ENCODE measurements at places on chromosomes 16 and 17.
A peak's percentile ranks its signal among the peaks of the same experiment; 100 is the strongest.

DNA sequence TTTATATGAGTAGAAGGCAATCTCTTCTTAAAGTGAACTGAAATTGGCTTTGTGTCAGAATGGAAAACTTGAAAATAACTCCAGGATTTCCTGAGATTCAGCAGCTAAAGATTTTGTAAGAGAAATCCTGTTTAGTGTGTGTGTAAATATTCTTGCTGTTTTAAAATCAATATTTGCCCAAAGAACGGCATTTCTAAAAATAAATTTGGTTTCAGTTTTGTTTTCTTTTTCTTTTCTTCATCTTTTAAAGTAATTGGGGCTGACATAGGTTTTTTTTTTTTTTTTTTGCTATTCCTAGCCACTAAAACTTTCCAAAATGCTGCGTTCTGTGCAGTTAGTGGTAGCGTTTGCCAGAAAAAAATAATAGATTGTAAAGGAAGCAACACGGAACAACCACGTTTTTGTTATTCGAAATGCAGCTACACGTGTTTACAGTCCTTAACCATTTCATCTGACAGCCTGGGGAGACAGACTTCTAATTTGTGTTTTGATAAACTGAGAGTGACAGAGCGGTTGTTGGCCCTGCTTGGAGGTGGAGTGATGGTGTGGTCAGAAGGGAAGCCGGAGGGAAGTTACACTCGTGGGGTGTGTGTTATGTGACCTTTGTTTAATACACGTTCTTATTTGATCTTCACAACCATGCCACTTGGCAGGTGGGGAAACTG is 21.6 kb upstream of the SMPD3 start:
- H3K4me1 ChIP-seq: peaks cover 34% of the 10 kb centered on the region
- H3K27ac ChIP-seq: peak overlapping the region; percentile 87
- H3K27me3 ChIP-seq: no peaks in the 10 kb centered on the region
- DNase-seq: peak; percentile 32
- H3K36me3 ChIP-seq: no peaks in the 10 kb centered on the region

DNA sequence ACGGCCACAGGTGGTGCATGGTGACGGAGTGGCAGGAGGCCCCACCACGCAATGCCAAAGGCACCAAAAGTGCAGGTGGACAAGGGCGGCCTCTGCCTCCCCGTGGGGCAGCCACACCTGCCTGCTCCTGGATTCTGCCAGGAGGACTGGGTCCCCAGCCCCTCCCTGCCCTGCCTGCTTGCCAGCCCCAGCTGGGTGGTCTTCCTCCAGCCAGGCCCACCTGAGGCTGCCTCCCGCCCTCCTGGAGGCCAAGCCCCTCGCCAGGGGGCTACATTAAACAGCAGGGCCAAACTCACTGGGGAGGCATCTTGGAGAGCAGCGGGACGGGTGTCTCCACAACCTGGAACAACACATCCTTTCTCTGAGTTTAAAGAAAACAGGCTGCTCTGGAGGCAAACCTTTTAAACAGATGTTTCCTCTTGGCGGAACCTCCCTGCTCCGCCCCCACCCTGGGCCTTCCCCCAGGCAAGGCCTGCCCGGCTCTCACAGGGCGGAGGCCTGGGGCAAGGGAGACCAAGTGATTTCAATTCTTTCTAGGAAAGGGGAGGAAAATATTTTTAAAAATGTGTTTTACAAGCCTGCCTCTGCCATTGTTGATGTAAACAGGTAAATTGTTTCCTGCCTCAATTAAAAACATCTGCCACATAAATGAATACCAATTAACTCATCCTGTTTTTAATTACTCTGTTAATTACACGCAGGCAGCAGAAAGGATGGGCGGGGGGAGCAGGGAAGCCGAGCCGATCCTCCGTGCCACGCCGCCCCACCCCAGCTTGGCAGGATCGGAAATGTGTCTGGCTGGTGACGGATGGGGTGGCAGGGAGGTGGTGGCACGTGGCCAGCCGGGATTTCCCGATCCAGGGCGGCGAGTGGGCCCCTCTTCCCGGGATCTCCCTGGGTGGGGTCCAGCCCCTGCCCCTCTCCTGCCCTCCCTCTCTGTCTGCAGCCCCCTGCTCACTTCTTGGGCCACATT is 54.4 kb upstream of the PABPN1L start:
- peaks cover 10% of the 10 kb centered on the region for H3K4me1 ChIP-seq
- H3K4me3 ChIP-seq: no peak overlapping the region
- DNase-seq: peak; percentile 66
- no peaks in the 10 kb centered on the region for H3K36me3 ChIP-seq

DNA sequence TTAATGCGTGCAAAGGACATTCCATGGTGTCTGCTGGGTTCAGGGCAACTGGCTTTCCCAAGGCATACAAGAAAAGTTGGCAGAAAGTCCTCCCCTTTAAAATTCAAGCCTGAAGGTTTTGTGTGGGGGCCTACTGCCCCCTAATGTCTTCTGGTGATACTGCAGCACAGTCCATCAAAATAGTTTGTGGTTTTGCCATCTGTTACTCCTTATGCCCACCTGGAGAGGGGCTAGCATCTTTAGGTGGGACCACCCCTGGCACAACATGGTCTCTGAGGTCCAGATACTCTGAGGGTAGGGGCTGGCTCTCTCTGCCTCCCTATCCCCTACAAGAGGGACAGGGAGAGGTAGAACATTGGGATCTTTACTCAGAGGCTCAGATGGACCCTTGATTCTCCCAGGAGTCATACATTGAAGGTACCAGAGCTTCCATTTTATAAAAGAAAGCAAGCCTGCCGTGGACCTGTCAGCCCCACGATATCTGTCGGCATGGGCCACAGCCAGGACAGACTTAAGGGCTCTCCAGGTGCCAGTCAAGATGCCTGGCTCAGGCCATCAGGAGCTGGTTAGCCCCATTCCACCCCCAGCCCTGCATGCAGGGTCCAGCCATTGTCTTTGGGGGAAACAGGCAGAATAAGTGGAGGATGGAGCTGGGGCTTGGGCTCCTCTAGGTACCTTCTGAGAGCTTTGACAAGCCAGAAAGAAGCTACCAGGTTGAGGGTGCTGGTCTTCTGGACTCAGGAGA is 6.3 kb downstream of the ESRP2 start:
- H3K27me3 ChIP-seq: no peaks in the 10 kb centered on the region
- no peak overlapping the region for H3K4me3 ChIP-seq
- H3K4me1 ChIP-seq: peaks cover 42% of the 10 kb centered on the region

DNA sequence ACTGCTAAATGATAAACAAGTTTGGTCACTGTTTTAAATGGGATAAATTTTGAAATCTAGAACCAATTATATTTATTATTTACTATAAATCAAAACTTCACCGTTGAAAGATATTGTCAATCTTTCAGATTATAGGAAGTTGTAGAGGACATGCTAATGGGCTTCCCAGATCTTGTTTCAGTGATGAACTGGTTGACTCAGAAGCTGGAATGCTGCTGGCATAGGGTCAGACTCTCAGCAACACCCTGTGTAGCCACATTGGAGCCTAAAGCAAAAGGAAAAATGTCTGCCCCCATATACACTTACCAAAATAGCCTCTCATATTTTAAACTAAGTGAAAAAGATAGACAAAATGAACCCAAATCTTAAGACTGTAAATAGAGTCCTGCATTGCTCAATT is 916.9 kb upstream of the SOX9 start:
- no peak overlapping the region for H3K4me3 ChIP-seq
- H3K27me3 ChIP-seq: no peaks in the 10 kb centered on the region
- no peak overlapping the region for H3K27ac ChIP-seq
- no peak for DNase-seq
- H3K4me1 ChIP-seq: no peaks in the 10 kb centered on the region

GRCh38 chr17:33046361-33047255 is 55.0 kb downstream of the SPACA3 start:
- no peaks in the 10 kb centered on the region for H3K36me3 ChIP-seq
- H3K27me3 ChIP-seq: peaks cover 10% of the 10 kb centered on the region
- no peaks in the 10 kb centered on the region for H3K4me1 ChIP-seq
- DNase-seq: no peak
- no peak overlapping the region for H3K27ac ChIP-seq
